Smooth muscle cell of the pulmonary artery (primary cell): ENCODE measurements at places on chromosomes 12 and 14. TPM values are rescaled to one million over a fixed set of nuclear protein-coding genes. Genes with fewer than 3 reads are reported as not detected.

Gene FITM1
- 0.20 TPM in 2 replicates for total RNA-seq

Gene VSX2
- not detected in 2 replicates for total RNA-seq

Gene PCED1B
- total RNA-seq, result 0.46 and 1.4 TPM in 2 replicates

Gene CFAP54
- total RNA-seq, result 1.8 and 2.6 TPM in 2 replicates

Gene SERPINA12
- not detected in 2 replicates for total RNA-seq
